ENCODE measurements at places on chromosomes 7 and 10. TPM values are rescaled to one million over a fixed set of nuclear protein-coding genes. Genes with fewer than 3 reads are reported as not detected.

Gene CHST3
- total RNA-seq: not detected

GRCh38 chr10:90652519-90652918 is 205.3 kb downstream of the HTR7 start:
- H3K27ac ChIP-seq: no peak overlapping the region
- H3K36me3 ChIP-seq: no peaks in the 10 kb centered on the region
- no peak for DNase-seq

GRCh38 chr10:13365243-13365642 is 17.1 kb upstream of the SEPHS1 start:
- no peak overlapping the region for H3K4me3 ChIP-seq
- no peak for DNase-seq
- H3K27me3 ChIP-seq: no peaks in the 10 kb centered on the region
- H3K27ac ChIP-seq: no peak overlapping the region
- no peaks in the 10 kb centered on the region for H3K4me1 ChIP-seq

Gene CHST15
- total RNA-seq: 0.67 TPM

DNA sequence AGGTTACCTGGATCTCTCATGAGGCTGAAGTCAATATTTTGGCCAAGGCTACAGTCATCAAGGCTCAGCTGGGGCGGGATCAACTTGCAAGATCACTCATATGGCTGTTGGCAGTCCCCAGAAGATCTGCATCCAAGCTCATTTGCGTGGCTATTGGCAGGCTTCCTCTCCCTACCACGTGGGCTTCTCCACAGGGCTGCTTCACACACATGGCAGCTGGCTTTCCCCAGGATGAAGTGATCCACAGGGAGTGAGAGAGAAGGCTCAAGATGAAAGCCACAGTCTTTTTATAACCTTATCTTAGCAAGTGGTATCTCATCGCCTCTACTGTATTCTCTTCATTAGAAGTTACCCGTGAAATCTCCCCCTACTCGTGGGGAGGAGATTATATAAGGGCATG is 167.4 kb downstream of the TMEM26 start:
- no peaks in the 10 kb centered on the region for H3K36me3 ChIP-seq
- DNase-seq: no peak
- no peak overlapping the region for H3K4me3 ChIP-seq
- no peak overlapping the region for H3K27ac ChIP-seq

DNA sequence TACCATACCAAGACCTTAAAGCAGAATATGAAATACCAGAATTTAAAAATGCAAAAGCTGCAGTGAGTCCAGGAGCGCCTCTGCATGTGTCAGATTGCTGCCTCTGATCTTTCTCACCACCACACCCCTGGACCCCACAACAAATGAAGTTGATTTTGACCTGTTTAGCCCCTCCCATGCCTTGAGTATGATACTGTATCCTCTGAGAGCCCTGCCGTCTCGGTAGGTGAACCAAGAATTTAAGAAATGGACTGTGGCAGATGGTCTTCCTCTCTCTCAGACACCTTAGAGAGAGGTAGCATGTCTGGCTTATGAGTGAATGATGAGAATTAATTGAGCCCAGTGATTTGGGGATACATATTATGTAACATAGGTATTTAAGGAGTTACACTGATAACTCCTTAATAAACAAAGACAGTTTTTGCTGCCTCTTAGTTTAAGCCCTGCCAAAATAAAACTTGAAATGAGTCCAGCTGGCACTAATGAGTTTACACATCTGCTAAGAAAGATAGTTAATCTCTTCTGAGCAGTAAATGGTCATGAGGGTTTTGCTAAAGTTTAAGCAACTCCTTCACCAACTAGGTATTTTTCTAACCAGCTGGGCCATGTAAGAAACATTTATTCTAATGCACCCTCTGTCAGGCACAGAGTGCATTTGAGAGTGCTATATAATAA is 4.5 kb upstream of the TFPI2 start:
- no peak overlapping the region for H3K27ac ChIP-seq
- H3K27me3 ChIP-seq: peaks cover 3% of the 10 kb centered on the region
- peaks cover 1% of the 10 kb centered on the region for H3K4me1 ChIP-seq
- no peaks in the 10 kb centered on the region for H3K36me3 ChIP-seq

DNA sequence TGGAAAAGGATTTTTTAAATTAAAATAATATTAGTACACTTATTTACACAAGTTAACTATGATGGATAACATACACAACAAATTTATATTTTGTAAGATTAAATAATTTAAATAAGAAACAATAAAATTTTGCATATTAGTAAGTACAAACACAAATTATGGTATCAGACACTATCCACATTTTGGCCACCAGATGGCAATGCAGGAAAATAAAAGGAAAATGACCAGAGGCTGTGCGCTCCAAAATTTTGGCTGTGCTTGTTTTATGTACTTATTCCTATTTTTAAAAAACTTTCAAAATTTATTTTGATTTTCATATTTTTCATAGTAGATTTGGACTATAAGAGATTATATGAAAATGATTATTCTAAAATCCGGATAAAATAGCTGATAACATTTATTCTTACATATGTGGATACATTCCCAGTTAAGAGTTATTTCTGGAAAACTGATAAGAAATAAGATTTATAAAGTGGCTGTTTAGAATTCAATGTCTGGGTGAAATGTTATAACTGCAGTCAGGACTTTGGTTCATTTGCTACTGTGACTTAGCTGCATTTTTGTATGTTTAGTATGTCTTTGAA is 274.7 kb upstream of the HGF start:
- no peaks in the 10 kb centered on the region for H3K4me1 ChIP-seq
- H3K27me3 ChIP-seq: no peaks in the 10 kb centered on the region
- DNase-seq: no peak
- no peak overlapping the region for H3K4me3 ChIP-seq

DNA sequence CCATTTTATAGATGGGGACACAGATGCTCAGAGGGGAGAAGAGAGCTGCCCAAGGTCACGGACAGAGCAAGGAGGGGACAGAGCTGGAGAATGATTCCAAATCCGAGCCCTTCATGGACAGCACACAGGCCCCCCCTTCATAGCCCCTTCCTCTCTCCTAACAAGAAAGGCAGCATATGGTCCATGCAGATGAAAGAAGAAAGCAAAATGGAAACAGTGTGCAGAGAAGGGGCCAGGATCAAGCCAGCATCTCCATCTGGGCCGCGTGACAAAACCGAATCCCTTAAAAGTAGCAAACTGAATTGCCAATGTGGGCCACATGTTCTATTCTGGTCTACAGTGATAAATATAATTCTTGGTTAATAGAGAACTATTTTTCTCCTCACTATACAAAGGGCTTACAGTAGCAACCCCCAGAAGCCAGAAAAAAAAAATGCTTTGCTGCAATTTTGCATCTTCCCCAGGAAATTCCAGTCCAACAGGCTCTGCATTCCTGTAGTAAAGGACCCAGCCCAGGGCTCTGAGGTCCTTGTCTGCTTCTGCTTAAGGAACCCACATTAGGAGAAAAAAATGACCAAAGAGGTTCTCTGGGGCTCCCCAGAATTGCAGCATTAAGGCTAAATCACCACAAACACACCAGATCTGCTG is 7.8 kb downstream of the CPXM2 start:
- H3K27me3 ChIP-seq: no peaks in the 10 kb centered on the region
- H3K36me3 ChIP-seq: no peaks in the 10 kb centered on the region
- H3K27ac ChIP-seq: no peak overlapping the region
- no peak overlapping the region for H3K4me3 ChIP-seq

Gene PON1
- total RNA-seq: not detected

Gene ADAP1
- 10.0 TPM for total RNA-seq

Data from CD4-positive, alpha-beta memory T cell (primary cell).